A172 (cell line): ENCODE measurements at places on chromosomes 12 and 14.

DNA sequence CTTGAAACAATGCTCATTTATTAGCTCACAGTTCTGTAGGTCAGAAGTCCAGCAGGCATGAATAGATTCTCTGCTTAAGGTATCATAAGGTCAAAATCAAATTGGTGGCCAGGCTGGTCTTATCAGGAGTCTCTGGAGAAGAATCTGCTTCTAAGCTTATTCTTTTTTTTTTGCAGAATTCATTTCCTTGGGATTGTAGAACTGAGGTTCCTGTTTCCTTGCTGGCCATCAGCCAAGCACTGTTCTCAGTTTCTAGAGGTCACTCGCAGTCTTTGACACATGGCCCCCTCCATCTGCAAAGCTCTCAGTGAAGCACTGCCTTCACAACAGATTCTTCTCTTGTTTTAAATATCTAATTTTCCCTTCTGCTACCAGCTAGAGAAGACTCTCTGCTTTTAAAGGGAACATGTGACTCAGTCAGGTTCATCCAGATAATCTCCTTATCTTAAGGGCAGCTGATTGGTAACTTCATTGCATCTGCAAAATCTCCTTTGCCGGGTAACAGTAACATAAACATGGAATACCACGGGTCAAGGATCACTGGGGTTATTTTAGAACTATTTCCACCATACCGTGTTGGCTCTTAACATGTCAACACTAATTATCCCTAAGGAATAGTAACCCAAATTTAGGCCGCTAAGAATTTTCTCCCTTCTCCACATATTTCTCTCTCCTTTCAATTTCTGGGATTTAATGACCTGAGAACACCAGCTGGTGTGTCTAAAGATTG, 25.3 kb downstream of the RHOJ start:
- no peak for DNase-seq

DNA sequence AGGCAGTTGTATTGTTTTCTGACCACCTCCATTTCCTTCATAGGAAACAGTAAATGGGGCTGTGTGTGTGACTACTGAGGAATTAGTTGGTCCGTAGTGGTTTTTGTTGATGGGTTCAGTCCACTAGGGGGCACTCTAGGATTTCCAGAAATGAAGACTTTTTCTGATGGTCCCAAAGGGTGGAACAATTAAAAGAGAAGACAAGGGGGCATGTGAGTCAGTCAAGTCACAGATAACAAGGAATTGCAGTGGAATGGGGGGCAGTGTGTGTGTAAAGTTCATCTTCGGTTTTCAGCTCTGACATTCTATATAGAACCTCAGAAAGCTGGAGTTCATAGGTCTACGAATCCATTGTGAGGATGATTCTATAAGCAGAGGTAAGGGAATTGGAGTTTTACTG, 186.6 kb upstream of the OR4E1 start:
- DNase-seq = no peak

DNA sequence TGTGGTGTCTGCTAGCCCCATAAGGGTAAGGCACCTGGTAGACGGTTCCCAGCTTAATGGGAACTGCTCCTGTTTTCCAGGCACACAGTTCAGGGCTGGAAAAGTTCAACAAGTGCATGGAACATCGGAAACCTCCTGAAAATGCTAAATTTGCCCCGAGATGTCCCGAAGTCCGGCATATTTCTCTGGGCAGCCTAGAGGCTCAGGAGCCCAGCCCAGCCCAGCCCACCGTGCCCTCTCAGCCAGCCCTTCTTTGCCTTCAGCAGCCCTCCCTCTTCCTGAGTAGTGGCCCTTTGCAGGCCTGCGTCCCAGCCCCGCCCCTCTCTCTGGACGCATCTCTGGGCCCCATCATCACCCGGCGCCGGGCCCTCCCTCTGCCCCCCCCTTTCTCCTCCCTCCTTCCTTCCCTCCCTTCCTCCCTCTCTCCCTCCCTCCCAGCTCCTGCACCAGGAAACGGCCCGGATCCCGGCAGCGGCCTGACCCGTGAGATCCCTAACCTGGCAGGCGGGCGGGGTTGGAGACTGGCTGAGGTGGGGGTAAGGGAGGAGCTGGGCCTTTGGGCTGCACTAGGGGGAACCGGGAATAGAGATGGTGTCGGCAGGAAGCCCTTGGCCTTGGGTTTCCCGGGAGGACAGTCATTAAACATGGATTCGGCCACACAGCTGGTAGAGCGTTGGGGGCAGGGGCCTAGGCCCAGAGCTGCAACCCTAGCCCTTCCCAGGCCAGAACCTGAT, at the start of gene BCL2L2:
TSS of gene BCL2L2 (plus strand) at position 422 of the 734 bp plus-strand sequence. CDS start 935 bp downstream, outside the sequence.
- peak; percentile 78 for DNase-seq

- DNase-seq = no peak
Measured at GRCh38 chr14:25396128-25396527, 346.2 kb upstream of the STXBP6 start.

DNA sequence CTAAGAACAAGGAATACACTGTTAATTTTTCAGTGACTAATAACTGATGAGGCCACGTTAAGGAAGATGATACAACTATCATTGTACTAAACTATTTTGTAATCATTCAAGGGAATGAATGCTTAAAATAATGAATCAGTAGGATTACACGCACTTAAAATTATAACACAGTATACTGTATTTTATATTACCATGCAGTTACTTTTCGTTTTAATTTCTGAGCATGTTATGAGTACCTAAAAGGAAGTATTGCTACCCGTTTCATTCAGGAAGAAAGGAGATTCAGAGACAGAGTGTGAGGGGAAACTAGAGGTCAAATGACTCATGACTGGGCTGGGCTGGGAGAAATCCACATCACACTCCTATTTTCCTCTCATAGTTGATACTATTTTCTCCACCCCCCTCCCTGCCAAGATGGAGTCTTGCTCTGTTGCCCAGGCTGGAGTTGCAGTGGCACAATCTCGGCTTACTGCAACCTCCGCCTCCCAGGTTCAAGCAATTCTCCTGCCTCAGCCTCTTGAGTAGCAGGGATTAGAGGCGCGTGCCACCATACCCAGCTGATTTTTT, 202.0 kb downstream of the PPM1H start:
- DNase-seq = peak; percentile 89
